NK-92 treated with Interleukin-12 subunit alpha and Interleukin-12 subunit beta, amount 100 ng/mL, for 24 hours (cell line): ENCODE measurements at places on chromosomes 6 and 20.

DNA sequence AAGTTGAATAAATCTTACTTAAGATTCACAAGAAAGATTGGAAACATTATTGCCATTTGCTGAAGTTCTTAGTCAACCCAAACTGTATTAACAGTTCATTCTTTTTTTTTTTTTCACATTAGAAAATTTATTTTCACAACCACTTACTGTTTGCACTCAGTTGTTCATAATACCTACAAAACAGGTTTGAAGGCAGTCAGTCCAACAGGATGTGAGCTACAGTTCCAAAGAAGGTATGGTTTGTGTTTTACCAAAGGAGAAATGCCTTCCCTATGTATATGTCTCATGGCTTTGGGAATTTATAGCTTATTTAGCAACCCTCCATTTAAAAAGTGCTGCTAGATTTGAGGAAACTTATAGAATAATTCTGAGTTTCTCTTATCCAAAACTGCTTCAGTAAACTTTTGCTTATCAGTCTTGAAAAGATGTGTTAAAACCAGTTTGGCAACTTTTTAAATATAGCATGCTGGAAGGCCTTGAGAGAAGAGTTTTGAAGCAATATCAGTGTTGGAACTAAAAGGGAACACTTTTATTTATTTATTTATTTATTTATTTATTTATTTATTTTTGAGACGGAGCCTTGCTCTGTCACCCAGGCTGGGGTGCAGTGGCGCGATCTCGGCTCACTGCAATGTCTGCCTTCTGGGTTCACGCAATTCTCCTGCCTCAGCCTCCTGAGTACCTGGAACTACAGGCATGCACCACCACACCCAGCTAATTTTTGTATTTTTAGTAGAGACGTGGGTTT, 46.8 kb upstream of the RREB1 start:
- no peak for DNase-seq

DNA sequence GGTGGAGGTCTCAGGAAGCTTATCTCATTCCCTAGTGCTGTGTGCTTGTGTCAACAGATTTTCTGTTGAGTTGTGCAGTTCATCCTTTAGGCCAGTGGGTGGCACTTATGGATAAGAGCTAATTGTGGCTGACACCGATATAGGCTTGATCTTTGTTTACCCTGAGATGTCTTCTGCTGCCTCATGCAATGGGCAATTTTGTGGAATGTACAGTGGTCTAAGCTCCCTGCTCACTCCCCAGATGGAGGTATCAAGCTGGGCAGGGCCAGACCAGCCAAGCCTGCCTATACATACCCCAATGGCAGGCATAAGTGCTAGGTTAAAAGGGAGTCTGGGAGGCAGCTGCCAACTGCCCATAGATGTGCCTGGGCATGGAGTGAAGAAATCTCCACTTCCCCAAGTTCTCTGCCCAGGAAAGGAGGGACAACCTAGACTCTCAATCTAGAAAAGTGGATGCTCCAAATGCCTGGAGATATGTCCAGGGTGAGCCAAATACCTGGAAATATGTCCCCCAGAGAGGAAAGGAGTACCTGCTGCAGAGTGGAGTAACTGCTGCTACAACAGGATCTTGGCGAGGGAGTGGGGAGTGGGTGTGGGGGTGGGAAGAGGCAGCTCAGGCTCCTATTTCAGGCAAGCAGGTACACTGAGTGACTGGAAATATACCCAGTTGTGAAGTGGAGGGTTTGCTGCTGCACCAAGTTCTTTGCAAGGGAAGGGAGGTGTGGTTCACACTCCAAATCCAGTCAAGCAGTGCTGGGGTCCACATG, 53.2 kb upstream of the ARG1 start:
- DNase-seq, result no peak

- no peak for DNase-seq
These were observed 19.5 kb downstream of the GCM2 start for GRCh38 chr6:10862361-10862760.

- DNase-seq, result no peak
These were observed 373.3 kb downstream of the CDKAL1 start for GRCh38 chr6:20907486-20908071.

- no peak for DNase-seq
These were observed 622 bp upstream of the KIZ start for GRCh38 chr20:21125072-21125848.

DNA sequence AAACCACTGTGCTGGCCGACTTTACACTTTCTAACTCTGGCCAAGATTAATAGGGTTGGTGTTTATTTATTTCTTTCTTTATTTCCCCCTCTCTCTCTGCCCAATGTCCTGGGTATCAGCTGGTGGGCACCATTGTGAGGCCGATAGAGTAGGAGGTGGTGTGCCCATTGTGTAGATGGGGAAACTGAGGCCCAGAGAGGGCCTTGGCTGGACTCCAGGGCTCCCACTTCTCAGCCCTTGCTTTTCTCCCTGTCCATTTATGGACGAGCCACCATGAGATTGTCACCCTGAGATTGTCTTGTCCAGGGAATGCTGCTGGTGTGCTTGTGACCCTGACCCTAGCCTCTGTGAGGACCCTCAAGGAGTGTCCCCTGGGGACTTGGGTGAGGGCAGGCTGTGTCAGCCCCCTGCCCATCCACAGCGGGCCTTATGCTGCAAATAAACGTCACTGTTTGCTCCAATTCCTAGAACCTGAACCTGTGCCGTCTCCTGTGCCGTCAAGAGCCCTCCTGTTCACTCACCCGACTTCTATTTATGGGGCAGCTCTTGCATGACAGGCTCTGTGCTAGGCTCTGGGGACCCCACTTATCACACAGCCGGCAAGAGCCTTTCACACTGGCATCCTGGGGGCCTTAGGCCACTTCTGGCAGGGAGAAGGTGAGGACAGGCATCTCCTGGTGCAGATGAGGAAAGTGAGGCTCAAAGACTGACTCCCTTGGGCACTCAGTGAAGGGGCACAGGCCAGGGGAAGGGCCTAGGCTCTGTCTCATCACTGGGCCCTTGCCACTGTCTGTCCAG, 24.8 kb downstream of the SUN5 start:
- no peak for DNase-seq

GRCh38 chr6:1698527-1698926, 88.8 kb downstream of the FOXC1 start:
- DNase-seq, result no peak

DNA sequence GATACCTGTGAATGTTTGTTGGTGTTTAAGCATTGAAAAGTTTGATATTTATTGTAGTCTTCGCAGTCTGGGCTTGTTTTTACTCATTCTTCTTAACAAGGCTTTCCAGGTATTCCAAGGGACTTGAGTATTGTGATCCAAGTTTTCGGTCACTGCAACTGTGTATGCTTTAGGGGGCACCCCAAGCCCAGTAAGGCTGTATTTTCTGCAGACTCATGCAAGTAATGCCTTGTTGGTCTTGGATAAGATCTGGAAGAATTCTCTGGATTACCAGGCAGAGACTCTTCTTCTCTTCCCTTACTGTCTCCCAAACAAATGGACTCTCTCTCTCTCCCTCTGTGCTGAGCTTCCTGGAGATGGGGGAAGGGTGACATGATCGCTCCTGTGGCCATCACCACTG, 82.1 kb downstream of the RFPL4B start:
- no peak for DNase-seq
